ENCODE measurements at places on chromosomes 4 and X.
A peak's percentile ranks its signal among the peaks of the same experiment; 100 is the strongest.

- no peak for DNase-seq
Observed at GRCh38 chr4:24594887-24595286, 10.5 kb upstream of the DHX15 start.

DNA sequence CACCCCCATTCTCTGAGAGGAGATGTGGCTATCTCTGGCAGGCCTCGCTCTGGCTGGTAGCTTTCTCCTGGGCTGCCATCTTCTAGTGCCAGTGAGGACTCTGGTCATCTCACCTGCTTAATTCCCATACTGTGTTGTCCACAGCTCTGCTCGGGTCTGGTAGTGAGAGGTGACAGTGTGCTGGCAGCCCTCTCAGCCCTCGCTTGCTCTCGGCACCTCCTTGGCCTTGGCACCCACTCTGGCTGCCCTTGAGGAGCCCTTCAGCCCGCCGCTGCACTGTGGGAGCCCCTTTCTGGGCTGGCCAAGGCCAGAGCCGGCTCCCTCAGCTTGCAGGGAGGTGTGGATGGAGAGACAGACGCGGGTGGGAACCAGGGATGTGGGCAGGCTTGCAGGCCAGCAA is 52.7 kb downstream of the CPLX1 start:
- no peak for DNase-seq

- no peak for DNase-seq
Observed at GRCh38 chr4:41458689-41459088, 79.3 kb upstream of the LIMCH1 start.

GRCh38 chr4:15451866-15452765 is 17.6 kb upstream of the CC2D2A start:
- DNase-seq: no peak

- no peak for DNase-seq
Observed at GRCh38 chr4:45036677-45037076, 310.3 kb upstream of the GNPDA2 start.

GRCh38 chr4:13092702-13093101 is 391.4 kb downstream of the RAB28 start:
- DNase-seq: no peak

DNA sequence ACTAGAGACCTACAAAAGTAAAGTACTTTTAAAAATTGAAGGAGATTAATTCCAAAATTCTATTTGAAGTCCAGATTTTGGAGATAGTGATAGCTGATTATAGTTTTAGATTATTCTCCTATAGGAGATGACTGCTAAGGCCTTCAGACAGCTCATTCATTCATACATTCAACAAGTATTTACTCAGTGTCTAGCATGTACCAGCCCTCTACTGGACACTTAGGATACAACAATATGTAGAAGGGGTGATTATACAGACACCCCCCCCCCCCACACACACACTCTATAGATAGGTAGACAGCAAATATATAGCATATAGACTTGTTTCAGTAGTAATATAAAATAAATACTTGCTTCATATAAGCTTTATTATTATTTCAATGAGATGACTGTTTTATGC is 60.4 kb upstream of the TAF9B start:
- DNase-seq: no peak

DNA sequence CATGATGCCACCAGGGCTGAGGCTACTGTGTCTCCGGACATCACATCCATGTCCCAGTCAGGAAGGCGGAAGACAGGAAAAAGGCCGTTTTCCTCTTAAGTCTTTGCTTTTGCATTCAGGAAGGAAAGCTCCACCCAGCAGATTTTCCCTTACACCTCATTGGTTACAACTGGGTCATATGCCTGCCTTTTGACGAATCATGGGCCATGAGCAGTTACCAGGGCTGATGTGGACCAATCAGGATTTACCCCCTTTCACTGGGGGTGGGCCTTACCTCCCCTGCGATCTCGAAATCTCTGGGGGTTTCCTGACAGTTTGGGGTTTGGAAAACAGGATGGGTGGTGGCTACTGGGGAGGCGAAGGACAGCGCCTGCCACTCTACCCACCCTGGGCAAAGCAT is 52.5 kb upstream of the GRPEL1 start:
- no peak for DNase-seq

- DNase-seq: no peak
Observed at GRCh38 chr4:20084488-20084887, 167.2 kb upstream of the SLIT2 start.

- DNase-seq: no peak
Observed at GRCh38 chr4:147984065-147984777, 252.3 kb downstream of the ARHGAP10 start.

- DNase-seq: no peak
Observed at GRCh38 chr4:40448875-40449274, 113.7 kb downstream of the CHRNA9 start.

DNA sequence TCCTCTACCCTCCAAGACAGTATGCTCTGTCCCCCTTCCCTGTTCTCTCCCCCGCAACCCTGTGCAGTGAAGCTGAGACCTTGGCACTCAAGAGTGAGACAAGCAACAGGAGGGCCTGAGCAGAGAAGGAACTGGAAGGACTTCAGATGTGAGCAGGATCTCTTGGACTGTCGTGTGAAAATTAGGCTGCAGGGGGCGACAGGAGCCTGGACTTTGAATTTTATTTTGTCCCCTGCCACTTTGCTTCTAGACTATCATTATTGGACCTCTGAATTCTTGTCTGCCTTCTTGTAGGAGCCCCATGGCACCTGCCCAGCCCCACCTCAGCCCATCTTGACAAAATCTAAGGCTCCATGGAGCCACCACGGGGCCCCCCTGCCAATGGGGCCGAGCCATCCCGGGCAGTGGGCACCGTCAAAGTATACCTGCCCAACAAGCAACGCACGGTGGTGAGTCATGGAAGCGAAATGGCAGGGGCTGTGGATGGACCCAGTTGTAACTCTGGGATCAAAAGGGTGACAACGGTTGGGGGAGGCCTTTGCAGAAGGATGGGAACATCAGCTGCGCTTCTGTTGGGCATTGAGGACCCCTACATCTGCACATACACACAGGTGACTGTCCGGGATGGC is 1.7 kb downstream of the ARAF start:
- no peak for DNase-seq

GRCh38 chr4:99811850-99812249 is 4.8 kb upstream of the DAPP1 start:
- peak; percentile 53 for DNase-seq

DNA sequence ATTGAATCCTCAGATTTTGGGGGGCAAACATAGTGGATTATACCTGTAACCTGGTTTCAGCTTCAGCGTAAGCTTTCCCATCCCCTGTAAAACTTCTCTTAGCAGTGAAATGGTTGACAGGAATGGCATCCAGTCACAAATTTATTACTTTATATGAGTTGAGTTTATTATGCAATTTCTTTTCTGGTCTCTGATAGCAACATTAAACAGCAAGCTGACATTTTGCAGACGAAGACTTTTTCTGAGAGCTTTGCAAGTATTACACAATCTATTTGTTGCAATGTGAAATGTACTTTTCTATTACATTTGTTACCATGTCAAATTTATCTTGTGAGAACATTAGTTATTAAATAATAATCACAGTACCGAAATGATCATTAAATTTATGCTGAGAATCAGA is 60.6 kb downstream of the GSPT2 start:
- DNase-seq: no peak

DNA sequence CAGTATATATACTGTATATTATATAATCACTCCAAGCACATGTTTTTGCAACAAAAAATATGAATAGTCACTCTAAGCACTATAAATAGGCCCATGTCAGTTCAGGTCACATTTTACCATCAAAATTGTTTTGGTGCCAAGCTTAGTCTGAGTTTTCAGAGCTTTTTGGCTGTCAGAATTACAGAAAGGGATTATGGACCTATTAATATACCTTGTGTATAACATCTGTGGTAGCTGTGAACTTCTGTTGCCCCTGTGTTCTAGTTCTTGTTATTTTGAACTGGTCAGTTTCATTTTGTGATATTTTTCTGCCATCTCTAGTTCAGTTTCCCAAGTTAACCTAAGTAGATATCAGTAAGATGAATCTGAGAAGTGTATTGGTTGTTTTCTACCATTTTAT is 22.9 kb downstream of the EXOC1 start:
- no peak for DNase-seq

- DNase-seq: no peak
Observed at GRCh38 chr4:145196747-145197146, 16.4 kb upstream of the OTUD4 start.

DNA sequence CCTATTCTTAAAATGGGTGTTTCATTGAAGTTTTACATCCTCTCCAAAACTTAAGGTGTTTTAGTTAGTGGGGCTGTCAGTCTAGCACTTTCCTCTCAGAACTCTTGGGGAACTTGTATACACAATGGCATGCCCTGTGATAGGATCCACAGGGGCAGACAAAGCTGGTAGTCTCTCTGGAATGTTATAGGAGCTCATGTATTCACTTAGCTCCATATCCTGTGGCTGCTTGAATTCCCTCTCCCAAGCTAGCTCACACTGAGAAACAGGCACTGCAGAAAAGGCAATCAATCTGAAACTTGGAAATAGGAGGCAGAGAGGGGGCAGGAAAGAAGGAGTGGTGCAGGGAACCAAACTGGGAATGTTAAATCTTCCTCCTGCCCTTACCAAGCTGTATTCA is 26.3 kb upstream of the ARMCX2 start:
- DNase-seq: no peak

GRCh38 chr4:24999392-25000089 is 31.2 kb downstream of the LGI2 start:
- no peak for DNase-seq

GRCh38 chr4:139560406-139561104 is 4.5 kb upstream of the SETD7 start:
- DNase-seq: peak; percentile 75

DNA sequence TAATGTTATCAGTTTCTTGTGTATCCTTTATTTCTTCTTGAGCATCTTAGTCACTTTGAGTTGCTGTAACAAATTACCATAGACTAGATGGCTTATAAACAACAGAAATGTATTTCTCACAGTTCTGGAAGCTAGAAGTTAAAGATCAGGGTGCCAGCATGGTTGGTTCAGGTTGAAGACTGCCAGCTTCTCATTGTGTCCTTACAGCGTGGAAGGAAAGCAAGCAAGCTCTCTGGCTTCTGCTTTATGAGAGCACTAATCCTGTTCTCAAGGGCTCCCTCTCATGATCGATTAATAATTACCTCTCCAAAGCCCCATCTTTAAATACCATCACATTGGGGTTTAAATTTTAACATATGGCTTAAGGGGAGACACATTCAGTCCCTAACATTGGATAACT is 497.2 kb downstream of the RAPGEF2 start:
- no peak for DNase-seq

- no peak for DNase-seq
Observed at GRCh38 chrX:107736781-107737531, 38.6 kb downstream of the TSC22D3 start.

DNA sequence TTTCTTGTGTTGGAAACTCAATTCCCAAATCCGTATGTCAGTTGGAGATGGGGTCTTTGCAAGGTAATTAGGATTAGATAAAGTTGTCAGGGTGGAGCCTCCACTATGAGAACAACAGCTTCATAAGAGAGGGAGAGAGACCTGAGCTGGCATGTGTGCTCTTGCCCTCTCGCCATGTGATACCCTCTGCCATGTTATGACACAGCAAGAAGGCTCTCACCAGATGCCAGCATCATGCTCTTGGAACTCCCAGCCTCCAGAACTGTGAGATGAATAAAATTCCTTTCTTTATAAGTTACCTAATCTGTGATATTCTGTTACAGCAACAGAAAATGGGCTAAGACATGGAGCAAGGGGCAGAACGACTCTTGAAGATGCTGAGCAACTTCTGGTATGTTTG is 201.9 kb upstream of the BOD1L1 start:
- no peak for DNase-seq

DNA sequence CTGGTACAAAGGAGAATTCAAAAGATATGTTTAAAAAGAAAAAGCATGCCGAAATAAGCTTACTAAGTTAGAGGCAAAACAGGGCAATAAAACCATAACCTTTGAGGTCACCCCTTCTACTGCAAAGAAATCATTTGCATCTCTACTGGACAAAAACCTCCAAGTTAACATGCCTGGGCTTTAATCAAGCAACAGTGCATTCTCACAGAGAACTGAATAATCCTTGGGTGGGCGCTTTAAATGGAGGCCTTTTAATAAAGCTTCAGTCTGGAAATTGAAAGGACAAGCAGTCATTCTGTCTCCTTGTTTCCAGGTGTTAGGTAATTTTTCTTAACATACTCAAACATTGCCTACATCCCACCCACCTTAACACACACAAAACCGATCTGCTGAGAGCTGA is 34.6 kb upstream of the SMS start:
- no peak for DNase-seq

GRCh38 chrX:138775517-138775916 is 64.0 kb upstream of the FGF13 start:
- no peak for DNase-seq

GRCh38 chrX:24777660-24778059 is 83.9 kb downstream of the POLA1 start:
- DNase-seq: no peak

DNA sequence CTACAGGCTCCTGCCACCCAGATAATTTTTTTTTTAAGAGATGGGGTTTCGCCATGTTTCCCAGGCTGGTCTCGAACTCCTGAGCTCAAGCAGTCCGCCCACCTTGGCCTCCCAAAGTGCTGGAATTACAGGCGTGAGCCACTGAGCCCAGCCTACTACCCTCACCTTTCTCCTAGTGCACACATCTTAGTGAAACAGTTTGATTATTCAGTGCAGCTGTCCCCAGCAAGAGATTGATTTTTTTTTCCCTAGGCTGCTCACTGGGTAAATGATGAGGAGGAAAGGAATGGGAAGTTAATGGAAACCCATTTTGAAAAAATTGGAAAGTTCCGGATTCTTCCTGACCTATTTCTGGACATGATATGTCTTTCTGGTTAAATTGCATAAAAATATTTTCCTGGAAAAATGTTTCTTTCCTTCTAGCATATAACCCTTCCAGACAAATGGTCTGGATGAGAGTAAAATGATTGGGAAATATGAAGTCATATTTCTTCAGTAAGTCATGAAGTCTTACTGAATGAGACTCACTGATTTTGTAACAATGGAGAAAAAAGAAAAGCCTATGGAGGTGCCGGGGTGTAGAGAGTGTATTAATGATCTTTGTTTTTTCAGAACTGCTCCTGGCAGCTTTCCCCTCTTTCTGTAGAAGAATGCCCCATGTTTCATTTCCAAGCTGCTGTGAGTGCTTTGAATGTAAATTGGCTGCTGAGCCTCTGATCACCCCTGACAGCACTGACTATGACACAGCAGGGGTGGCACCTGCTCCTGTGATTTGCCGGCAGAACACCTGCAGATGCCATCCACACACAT is 19.5 kb upstream of the ZNF41 start:
- no peak for DNase-seq

DNA sequence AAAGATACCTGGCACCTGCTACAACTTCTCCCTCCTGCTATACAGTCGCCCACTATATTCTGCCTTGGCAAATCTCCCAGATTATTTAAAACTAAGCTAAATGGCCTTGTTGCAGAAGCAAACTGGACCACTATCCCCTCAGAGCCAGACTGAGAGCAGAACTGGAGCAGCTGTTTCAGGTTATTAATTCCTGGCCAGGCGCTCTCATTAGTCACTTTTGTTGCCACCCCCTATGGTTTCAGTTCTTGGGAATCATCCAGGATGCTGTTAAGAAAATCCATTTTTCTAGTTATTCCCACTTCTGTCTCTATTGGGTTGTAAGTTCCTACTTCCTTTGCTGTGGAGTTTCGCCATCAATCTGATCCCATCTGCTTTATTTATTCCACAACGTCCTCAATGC is 30.1 kb downstream of the ADGRA3 start:
- DNase-seq: no peak

- DNase-seq: no peak
Observed at GRCh38 chr4:80307774-80308465, 27.6 kb upstream of the CFAP299 start.
